ENCODE measurements at places on chromosomes 11 and 22.

DNA sequence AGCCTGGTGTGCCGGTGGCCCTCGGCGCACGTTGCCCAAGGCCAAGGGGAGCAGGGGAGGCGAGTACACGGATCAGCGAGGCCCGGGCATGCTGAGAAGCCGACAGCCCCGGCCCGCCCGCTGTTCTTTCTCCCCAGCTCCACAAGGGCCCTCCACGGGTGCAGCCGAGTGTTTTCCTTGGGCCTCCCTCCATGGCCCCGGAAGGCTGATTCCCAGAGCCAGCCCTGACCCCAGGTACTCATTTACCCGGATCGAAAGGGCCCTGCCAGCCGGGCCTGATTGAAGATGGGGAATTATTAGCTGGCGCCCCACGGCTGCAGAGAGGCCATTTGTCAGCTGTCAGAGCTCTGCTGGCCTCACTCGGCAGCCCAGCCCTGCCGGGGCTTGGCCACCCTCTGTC lies 53.1 kb downstream of the WNT7B start:
- DNase-seq, result no peak

- no peak for DNase-seq
Observed at GRCh38 chr22:35440129-35440528, 40.2 kb downstream of the MCM5 start.

GRCh38 chr11:1970956-1971355 lies 23.8 kb downstream of the MRPL23 start:
- no peak for DNase-seq

DNA sequence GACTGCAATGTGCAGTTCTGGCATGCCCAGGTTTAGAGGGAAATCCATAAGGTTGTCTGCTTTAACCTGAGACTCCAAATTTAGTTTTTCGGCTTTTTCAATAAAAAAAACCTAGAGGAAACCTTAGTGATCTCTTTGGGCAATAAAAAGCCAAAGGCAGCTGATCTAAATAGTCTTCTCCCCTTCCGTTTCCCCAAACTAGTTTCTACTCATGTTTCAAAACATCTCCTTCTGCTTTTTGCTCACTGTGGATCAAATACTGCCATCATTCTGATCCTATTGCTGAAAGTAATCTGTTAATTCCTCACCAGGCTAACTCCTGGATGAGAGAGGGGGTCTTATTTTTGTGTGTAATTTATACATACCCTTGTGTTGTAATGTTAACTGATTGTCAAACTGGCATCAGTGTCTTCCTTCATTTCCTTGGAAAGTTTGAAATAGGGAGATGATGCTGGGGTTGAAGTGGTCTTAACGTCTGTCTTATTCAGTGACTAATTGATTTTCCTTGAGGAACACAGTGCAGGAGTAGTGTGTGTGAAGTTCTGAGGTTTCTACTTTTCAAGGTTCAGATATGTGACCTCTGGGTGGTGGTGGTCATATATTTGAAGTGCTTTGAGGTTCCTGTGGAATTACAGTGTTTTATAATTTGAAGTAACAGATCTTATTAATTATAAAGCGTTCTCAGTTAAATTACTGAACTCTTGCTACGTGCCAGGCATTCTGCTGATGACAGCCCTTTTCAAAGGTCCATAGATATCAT lies 55.0 kb downstream of the ARHGAP42 start:
- no peak for DNase-seq

- DNase-seq, result peak; percentile 88
Observed at GRCh38 chr22:46070803-46071450, 79.4 kb upstream of the PPARA start.

GRCh38 chr11:19511413-19512183 lies 201.0 kb upstream of the NAV2 start:
- DNase-seq, result peak; percentile 63

- no peak for DNase-seq
Observed at GRCh38 chr11:8369592-8370205, 106.0 kb upstream of the LMO1 start.
